EL (cell line): ENCODE measurements at places on chromosomes 5 and 9.
A peak's percentile ranks its signal among the peaks of the same experiment; 100 is the strongest.

DNA sequence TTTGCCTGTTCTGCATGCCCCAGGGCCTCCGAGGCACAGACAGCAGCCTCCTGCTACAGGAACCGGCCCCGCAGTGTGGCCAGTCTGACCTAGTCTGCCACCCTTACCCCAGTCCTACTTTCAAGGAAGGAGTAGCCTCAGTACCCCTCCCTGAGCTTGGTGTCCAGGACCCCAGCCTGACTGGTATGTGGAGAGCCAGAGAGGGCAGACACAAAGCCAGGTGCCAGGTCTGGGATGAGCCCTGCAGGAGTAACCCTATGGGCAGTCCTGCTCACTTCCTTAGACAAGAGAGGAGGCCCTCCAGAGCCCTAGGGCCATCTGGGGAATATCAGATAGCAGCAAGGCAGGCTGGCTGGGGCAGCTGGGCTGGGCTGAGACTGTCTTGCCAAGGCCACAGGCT lies 67.8 kb downstream of the NRG2 start:
- no peak for DNase-seq

GRCh38 chr5:10868956-10869355 lies 107.9 kb upstream of the DAP start:
- DNase-seq = no peak

- DNase-seq = no peak
Measured at GRCh38 chr5:130964231-130965202, 200.5 kb downstream of the HINT1 start.

DNA sequence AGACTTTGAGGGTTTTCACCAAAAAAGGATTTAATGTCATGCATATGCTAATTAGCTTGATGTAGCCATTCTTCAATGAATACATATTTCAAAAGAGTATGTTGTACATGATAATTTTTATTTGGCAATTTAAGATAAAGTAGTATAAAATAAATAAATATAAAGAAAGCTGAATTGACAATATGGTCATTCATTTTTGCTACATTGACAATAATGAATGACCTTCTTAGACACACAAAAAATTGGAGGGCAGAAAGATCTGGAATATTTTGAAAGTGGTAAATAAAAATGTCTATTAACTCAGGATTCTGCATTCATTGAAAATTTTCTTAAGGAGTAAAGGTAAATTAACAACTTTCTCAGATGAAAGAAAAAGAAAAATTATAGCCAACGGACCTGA lies 324.8 kb upstream of the FTMT start:
- no peak for DNase-seq

- peak; percentile 78 for DNase-seq
Measured at GRCh38 chr9:130997925-130998596, 10.9 kb upstream of the LAMC3 start.
